ENCODE measurements at places on chromosomes 7 and 10. TPM values are rescaled to one million over a fixed set of nuclear protein-coding genes. Genes with fewer than 3 reads are reported as not detected.

DNA sequence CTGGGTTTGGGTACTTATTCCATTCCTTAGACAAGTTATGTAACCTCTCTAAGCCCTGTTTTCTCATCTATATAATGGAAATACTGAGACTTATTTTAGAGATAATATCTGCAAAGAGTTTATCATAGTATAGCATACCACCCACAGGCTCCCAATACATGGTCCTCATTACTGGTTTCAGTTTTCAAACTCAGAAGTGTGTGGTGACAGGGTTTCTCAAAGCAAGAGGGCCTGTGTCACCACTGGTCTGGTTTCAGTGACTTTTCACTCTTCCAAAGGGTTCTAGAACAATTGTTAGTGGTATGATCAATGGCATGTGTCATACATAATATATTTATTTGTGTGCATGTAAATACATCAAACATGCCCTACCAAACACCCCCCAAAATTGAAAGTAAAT is 89.2 kb upstream of the BMPER start:
- DNase-seq, result no peak

DNA sequence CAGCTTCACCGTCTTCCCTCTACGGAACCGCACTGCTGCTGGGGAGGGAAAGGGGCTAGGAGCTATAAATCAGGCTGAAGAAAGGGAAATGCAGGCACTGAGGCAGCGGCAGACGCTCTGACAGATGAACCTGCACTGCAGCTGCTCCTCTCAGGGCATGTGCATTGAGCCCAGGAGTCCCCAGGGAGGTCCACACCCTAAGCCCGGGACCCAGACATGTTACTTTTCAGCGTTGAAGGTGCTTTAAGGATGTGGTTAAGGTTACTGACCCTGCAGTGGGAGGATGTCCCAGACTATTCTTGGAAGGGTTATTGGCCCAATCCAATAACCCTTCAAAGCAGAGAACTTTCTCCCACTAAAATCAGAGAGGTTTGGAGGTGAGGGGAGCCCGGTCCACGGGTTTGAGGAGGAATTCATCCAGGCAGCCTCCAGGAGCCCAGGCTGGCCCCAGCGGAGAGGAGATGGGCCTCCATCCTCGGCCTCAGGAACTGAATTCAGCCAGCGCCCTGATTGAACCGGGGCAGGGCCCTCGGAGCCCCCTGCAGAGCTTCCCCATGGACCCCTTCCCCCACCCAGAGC is 75.4 kb downstream of the ADARB2 start:
- no peak for DNase-seq

The CLRN3 gene
- not detected for total RNA-seq

- DNase-seq, result peak; percentile 33
These were observed 59.8 kb downstream of the GRID1 start for GRCh38 chr10:86306628-86307278.

DNA sequence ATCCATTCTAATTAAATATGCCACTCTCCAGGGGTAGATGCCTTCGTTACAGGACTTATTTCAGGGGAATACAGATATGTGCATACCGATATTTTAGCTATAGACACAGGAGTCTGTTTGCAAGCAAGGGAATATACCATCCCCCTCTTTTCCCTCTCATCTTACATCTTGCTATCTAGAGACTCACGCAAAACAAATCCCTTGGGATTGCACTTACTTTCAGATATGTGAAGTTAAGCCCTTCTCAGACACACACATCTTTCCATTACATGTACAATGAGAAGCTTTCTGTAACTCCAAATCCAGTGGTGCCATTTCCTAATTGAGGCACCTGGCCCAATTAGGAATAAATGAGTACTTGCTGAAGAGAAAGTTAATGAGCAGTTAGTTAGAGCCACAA is 250.4 kb upstream of the FZD8 start:
- no peak for DNase-seq

The TIMM23 gene
- 75.2 TPM for total RNA-seq

DNA sequence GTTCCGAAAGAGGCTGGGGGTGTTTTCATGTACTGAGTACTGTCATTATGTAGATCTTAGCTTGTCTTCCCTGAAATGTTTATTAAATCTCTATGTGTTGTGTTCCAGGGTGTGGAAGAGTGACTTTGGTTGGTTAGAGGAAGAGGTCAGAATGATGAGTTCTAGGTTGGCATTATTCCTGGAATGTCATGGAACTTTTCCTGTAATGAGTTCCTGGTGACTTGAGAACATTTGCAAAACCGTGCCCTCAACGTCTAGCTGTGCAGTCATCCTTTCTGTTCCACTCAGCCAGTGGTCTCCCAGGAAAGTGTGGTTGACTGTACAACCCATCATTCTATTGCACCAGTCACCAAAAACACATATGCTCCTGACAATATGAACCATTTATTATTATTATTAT is 129.6 kb downstream of the BICC1 start:
- peak; percentile 92 for DNase-seq

- no peak for DNase-seq
These were observed 28.4 kb downstream of the DAGLB start for GRCh38 chr7:6419310-6419773.

GRCh38 chr10:103241262-103242011 is 4.2 kb upstream of the RPEL1 start:
- DNase-seq, result peak; percentile 68

- no peak for DNase-seq
These were observed 67.3 kb upstream of the RSU1 start for GRCh38 chr10:16884497-16884896.

- DNase-seq, result peak; percentile 77
These were observed 89.9 kb upstream of the BTBD16 start for GRCh38 chr10:122181041-122181732.

- no peak for DNase-seq
These were observed 544 bp downstream of the GPRIN2 start for GRCh38 chr10:46555713-46556514.

The PCLO gene
- total RNA-seq, result not detected

- DNase-seq, result peak; percentile 96
These were observed 13.1 kb upstream of the ZMIZ2 start for GRCh38 chr7:44735403-44736165.

- DNase-seq, result no peak
These were observed 113.6 kb upstream of the RET start for GRCh38 chr10:42963312-42963711.

DNA sequence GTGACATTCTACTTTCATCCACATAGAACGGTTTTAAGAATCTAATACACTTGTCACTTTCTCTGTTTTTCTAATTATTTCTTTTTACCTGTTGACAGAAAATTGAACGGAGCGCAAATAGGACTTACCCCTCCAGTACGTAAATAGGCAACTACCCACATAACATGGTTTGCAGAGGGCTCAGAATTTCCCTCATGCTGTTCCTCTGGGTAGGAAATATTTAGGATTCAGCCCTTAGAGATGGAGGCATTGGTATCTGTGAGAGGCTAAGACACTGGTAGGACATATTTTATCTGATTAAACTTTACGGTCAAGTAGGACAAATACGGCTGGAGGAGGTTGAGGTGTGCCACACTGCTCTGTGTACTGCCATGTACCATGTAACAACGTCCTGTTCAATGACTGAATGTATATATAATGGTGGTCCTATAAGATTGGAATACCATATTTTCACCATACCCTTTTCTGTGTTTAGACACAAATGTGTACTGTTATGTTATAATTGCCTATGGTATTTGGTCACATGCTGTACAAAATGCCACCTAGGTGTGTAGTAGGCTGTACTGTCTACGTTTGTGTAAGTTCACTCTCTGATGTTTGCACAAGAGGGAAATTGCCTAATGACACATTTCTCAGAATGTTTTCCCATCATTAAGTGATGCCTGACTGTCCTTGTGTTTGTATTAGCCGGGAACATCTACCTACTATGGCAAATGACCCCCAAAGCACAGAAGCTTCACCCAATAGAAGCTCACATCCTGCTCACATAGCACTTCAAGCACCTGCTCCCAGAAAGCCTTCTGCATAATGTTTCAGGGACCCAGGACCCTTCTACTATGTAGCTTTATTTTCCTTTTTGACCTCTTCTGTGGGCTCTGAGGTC is 429.4 kb upstream of the AKR1E2 start:
- DNase-seq, result no peak

The IFIT1B gene
- not detected for total RNA-seq

The CRTAC1 gene
- 0.13 TPM for total RNA-seq

DNA sequence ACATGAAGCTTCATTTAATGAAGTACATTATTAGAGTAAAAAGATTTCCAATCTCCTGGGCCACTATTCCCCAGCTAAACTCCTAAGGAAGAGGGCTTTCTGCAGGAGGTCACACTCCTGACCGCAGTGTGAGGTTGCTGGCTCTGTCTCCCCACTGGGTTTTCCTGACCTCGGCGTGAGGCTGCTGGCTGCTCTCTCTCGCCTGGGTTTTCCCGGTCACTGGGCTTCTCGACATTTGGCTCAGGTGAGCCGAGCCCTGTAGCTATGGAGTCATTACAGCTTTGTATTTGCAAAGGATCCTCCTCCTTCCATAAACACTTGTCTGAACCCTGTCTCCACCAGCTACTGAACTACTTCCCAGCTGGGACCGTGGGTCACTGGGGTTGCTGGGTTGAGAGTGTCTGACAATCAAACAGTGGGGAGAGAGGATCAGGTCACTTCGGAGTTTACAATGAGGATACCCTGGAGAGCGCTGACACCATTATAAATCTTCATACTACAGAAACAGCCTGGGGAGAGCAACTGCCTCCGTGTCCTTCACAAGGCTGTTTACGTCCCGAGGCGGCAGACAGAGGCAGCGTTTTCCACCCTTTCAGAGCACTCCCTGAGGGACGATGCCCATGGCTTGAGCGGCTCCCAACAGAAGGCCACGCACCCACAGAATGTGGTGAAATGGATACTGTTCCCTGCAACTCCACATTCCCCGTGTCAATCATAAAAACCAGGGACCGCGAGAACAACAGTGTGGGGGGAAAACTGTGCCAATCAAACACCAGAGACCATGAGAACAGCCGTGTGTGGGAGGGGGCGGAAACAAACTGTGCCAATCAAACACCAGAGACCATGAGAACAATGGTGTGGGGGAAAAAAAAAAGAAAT is 226.2 kb downstream of the ZMYND11 start:
- DNase-seq, result no peak

- no peak for DNase-seq
These were observed 308.1 kb upstream of the PFKP start for GRCh38 chr10:2759233-2759632.

The PSMC2 gene
- total RNA-seq, result 118 TPM

- DNase-seq, result peak; percentile 33
These were observed 823 bp downstream of the COPG2 start for GRCh38 chr7:130667593-130668257.

DNA sequence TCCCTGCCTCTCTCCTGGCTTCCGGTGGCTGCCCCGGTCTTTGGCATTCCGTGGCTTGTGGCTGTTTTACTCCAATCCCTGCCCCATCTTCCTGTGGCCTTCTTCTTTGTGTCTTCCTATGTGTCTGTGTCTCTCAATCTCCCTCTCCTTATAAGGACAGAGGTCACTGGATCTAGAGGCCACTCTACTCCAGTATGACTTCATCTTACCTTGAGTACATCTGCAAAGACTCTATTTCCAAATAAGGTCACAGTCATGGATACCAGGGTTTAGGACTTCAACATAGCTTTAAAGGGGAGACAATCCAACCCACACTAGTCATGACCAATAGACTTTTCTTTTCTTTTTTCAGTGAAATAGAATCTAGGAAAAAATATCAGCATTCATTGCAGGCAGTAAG is 153.3 kb upstream of the INSYN2A start:
- DNase-seq, result no peak

The C10orf53 gene
- not detected for total RNA-seq

- no peak for DNase-seq
These were observed 71.6 kb upstream of the BAIAP2L1 start for GRCh38 chr7:98472521-98472954.

DNA sequence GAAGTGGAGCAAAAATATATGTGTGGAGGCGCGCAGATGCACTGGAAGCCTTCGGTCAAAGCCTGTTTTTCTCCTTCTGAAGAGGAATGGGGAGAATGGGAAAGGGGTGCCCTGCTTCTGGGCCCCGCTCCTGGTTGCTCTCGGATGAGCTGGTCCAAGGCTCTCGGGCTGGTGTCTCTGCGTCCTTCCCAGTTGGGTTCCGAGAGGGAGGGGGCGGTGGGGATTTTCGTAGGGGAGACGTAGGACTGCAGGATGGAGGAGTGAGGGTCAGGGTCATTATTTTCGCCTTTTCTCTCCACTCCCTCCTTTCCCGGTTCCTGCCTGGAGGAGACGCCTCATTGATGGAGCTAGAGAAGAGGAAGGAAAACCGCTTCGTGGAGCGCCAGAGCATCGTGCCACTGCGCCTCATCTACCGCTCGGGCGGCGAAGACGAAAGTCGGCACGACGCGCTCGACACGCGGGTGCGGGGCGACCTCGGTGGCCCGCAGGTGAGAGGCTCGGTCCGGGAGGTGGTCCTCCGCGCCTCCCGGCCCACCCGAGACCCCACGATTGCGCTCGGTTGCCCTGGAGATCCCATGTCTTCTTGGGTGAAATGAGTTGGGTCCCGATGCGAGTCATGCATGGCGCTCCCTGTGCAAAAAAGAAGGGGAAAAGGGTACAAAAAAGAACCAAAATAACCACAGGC is 790 bp downstream of the ADAM22 start:
- DNase-seq, result peak; percentile 36

GRCh38 chr7:100801833-100802568 is 25.3 kb downstream of the EPHB4 start:
- peak; percentile 83 for DNase-seq

GRCh38 chr10:125159932-125160855 is at the start of gene CTBP2:
Gene CTBP2 (minus strand): TSS chr10:125160563.
- DNase-seq, result peak; percentile 74

The BAIAP2L1 gene
- total RNA-seq, result 4.2 TPM

DNA sequence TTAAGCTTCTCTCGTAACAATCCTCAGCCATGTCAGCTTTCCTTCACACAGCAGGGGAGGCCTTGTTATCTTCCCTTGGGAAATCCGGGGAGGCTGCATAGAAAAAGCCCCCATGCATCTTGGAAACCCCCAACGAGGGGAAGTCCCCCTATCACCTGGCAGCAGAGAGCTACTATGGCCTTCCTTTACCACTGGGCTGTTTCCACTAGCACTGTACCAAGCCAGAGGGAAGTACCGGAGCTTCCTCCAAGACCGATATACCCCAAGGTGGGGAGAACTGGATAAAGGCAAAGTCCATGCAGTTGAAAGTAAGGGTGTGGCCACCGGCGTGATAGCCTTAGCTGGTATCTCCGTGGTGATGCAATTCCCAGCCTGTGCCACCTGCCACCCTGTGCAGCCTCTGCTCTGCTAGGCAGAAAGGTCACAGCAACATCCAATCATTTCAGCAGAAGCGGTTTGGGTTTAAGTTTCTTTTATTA is 4.4 kb upstream of the CLIP2 start:
- DNase-seq, result no peak

The C7orf57 gene
- not detected for total RNA-seq

The IGF2BP3 gene
- total RNA-seq, result 13.7 TPM

The C10orf71 gene
- not detected for total RNA-seq

DNA sequence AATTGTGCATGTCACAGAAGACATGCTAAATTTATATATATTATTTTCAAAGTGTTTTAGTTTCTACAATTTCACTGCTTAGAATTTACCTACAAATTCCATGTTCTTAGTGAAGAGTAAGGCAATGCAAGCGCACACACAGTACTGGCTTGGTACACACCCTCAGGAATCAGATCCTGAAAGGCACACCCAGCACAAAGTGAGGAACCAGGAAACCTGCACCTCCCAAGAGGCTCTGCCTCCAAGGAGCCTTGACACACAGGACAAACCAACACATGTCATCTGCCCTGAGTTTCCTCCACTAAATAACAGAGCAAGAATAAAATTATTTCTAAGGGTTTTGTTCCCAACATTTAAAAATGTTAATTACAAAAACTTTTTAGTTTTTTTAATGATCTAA is 156.2 kb downstream of the PARD3 start:
- DNase-seq, result no peak

GRCh38 chr7:154647625-154648024 is 355.3 kb downstream of the PAXIP1 start:
- DNase-seq, result no peak

GRCh38 chr10:76774987-76775603 is 862.5 kb downstream of the KCNMA1 start:
- no peak for DNase-seq
